ENCODE measurements at places on chromosomes 4 and X.

GRCh38 chr4:174066611-174067205 lies 216.8 kb downstream of the FBXO8 start:
- H3K4me1 ChIP-seq: no peaks in the 10 kb centered on the region
- no peaks in the 10 kb centered on the region for H3K36me3 ChIP-seq
- no peaks in the 10 kb centered on the region for H3K27me3 ChIP-seq
- H3K27ac ChIP-seq: no peak overlapping the region
- DNase-seq: no peak
- no peak overlapping the region for H3K4me3 ChIP-seq

DNA sequence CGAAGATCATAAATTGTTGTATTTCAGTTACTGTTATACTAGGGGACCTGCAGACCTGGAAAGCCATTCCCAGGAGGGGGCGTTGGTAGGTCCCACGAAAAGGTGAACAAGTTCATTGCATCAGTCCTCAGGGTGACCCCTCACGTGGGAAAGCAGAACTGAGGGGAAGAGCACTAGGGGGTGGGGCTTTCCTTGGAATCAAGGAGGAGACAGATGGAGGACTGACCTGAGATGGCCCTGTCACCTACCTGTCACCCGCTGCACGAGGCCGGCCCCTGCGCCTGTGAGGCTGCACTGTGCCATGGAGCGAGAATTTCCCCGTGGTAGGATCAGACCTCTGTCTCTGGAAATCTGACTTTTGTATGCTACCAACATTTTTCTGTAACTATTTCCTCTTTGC lies 41.8 kb upstream of the CLDN24 start:
- no peaks in the 10 kb centered on the region for H3K27me3 ChIP-seq
- DNase-seq: peak; percentile 20
- no peaks in the 10 kb centered on the region for H3K36me3 ChIP-seq
- H3K27ac ChIP-seq: no peak overlapping the region
- H3K4me3 ChIP-seq: no peak overlapping the region

DNA sequence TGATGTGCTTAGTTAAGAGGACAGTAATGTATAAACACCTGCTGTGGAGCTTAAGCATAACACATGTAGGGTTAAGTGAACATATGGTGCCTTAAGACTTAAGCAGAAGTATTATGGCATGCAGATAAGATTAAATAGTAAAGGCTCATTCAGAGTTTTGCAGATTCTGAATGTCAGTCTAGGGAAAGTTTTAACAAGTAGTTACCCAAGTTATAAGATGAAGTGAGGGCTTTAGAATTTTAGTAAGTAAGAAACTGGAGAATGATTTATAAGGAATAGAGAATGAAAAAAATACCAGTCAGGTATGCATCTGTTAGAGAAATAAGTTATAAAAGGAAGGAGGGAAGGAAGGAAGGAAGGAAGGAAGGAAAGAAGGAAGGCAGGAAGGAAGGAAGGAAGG lies 902.1 kb downstream of the TRAM1L1 start:
- H3K27ac ChIP-seq: no peak overlapping the region
- DNase-seq: no peak
- H3K4me1 ChIP-seq: no peaks in the 10 kb centered on the region
- no peaks in the 10 kb centered on the region for H3K27me3 ChIP-seq

- DNase-seq: no peak
- no peaks in the 10 kb centered on the region for H3K4me1 ChIP-seq
- H3K27me3 ChIP-seq: peaks cover 3% of the 10 kb centered on the region
- no peak overlapping the region for H3K4me3 ChIP-seq
Measured at GRCh38 chr4:172830295-172830764, 338.3 kb upstream of the GALNT7 start.

- no peak overlapping the region for H3K27ac ChIP-seq
- peaks cover 14% of the 10 kb centered on the region for H3K27me3 ChIP-seq
- no peak overlapping the region for H3K4me3 ChIP-seq
- H3K4me1 ChIP-seq: no peaks in the 10 kb centered on the region
- DNase-seq: no peak
Measured at GRCh38 chrX:9794495-9794894, 8.3 kb downstream of the SHROOM2 start.

GRCh38 chr4:7354927-7355326 lies 79.8 kb downstream of the PSAPL1 start:
- no peak for DNase-seq
- H3K4me1 ChIP-seq: no peaks in the 10 kb centered on the region
- no peaks in the 10 kb centered on the region for H3K36me3 ChIP-seq
- H3K4me3 ChIP-seq: no peak overlapping the region
- no peak overlapping the region for H3K27ac ChIP-seq
